Activated CD4-positive, alpha-beta T cell treated with anti-CD3 and anti-CD28 coated beads for 36 hours (primary cell): ENCODE measurements at places on chromosomes 13 and 19. TPM values are rescaled to one million over a fixed set of nuclear protein-coding genes. Genes with fewer than 3 reads are reported as not detected.
A peak's percentile ranks its signal among the peaks of the same experiment; 100 is the strongest.

Gene CFAP97D2
- total RNA-seq, result not detected

GRCh38 chr13:39249982-39250381 lies 211.7 kb downstream of the NHLRC3 start:
- DNase-seq, result no peak

- DNase-seq, result no peak
These were observed 14.7 kb downstream of the ZNF787 start for GRCh38 chr19:56106397-56106849.

DNA sequence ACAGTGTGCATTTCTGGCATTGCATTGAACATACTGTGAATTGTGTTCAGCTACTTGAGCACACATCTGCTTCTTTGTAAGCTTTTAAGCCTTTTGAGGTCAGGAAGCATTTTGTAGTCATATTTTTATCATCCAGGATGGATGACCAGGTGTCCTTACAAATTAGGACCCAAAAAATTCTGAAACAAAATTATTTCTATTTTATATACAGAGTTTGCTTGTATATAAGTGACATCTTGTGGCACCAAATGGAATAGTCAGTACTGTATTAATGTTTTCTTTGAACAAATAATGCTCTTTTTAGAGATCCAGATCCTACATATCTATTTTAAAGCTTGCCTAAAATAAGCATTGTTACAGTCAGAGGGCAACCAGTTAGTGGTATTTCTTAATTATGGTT lies 9.5 kb upstream of the SUPT20H start:
- DNase-seq, result no peak

GRCh38 chr13:44197791-44198770 lies 175.5 kb upstream of the SERP2 start:
- peak; percentile 65 for DNase-seq

Gene CEBPG
- total RNA-seq, result 29.6 TPM

DNA sequence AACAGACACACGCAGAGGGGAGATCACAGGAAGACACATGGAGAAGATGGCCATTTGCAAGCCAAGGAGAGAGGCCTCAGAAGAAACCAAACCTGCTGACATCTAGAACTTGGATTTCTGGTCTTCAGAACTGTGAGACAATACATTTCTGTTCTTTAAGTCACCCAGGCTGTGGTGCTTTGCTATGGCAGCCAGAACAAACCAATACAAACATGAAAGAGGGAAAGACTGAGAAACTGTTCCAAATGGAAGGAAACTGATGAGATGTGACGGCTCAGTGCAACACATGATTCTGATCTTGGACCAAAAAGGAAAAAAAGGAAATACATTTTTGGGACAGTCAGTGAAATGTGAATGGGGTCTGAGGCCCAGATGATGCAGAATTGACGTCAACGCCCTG lies 30.2 kb upstream of the SACS start:
- no peak for DNase-seq

- DNase-seq, result no peak
These were observed 1786.8 kb downstream of the SLITRK5 start for GRCh38 chr13:89457977-89458376.

DNA sequence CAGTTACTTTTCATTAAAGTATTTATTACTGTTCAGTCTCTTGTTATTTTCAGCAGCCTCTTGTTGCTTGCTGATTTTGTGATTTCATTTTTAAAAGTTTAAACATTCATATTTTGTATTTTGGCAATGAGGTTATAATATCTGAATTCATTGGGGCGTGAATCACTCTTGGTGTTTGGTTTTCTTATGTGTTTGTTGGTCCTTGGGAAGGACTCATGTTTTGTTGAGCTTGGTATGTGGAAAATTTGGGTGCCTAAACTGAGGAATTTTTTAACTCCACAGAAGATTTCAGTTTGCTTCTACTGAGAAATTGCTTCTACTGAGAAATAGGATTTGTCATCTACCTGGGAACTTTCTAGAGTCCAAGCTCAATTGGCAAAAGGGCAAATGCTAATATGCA lies 38.2 kb downstream of the PDS5B start:
- no peak for DNase-seq

Gene ZNF728
- not detected for total RNA-seq

Gene MUC16
- not detected for total RNA-seq

DNA sequence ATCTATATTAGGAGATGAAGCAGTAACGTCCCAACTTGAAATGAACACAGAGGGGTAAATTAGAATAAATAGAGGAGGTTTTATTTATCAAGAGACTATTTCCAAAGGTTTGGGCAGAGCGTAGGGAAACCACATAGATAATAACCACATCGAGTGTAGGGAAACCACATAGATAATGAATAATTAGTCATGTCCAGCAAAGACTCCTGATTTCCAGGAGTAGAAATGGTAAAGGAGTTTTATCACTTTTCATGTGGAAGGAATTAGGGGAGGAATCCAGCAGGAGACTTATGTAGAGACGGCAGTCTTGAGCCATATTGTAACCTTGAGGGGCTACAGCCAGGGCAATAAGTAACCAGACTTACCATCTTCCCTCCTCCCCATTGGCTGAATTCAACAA lies 136.3 kb upstream of the CSNK1A1L start:
- no peak for DNase-seq

Gene PLK5
- total RNA-seq, result not detected

DNA sequence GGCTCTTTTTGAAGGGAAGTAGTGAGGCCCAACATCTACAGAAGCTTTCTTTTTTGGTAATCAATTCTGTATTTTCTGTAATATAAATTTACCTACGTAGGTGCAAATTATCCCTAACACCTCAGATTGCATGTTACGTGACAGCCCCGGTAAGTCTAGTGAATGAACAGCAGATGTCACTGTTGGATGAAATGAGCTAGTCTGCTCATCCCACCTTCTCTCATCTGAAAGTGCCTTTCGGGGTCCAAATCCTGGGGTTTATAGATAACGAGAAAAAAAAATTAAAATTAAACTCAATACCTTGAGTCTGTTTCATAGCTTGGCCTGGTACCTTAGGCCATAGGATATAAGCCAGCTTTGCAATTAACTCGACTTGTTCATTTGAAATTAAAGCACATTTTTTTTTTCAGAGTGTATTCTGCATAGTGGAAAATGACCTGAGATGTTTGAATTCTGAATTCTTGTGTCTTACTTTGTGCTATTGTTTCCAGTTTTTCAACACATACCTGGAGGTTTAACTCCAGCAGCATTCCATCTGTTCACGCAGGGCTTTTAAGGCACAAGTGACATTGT lies 548.2 kb downstream of the GPC5 start:
- no peak for DNase-seq

Gene PRR36
- 0.14 TPM for total RNA-seq

Gene LILRB1
- total RNA-seq, result not detected

DNA sequence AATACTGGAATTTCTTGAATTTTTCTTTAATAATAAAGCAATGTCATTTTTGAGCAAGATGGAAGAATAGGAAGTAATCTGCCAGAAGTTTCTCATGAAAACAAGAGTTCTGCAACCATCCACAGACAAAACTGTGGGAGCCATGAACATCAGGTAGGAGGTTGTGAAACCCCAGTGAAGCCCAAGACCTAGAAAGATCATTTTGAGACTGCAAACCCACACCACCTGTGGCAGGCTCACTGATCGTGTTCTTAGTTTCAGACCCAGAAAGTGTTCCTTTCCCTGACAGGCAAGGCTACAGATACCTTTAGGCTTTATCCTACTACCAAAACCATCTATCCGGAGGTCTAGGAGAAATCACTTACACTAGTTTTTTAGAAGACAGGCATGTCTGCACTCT lies 2189.8 kb upstream of the PCDH20 start:
- DNase-seq, result no peak

- no peak for DNase-seq
These were observed 117.5 kb downstream of the CRYL1 start for GRCh38 chr13:20408181-20408580.

GRCh38 chr13:24231377-24231776 lies 70.9 kb downstream of the SPATA13 start:
- DNase-seq, result no peak

- no peak for DNase-seq
These were observed 43.0 kb upstream of the UBL3 start for GRCh38 chr13:29893438-29893837.

DNA sequence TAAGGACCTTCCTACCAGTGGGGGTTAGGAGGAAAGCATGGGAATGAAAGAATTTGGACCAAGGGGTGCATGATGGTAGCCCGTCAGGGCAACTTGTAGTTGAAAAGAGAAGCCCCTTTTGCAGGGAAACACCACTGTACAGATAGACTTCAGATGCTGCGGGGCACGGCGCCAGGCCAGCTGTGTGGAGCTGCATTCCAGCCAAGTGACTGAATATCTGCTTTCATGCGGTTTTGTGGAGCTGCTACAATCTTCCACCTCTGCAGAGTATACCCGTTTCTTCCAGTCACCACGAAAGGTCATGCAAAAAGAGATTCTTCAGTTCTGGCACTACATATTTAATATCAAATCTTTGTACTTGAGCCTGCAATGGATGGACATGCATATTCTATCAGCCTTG lies 104.7 kb downstream of the RGCC start:
- DNase-seq, result no peak
